ENCODE measurements at places on chromosomes 7 and 10.

DNA sequence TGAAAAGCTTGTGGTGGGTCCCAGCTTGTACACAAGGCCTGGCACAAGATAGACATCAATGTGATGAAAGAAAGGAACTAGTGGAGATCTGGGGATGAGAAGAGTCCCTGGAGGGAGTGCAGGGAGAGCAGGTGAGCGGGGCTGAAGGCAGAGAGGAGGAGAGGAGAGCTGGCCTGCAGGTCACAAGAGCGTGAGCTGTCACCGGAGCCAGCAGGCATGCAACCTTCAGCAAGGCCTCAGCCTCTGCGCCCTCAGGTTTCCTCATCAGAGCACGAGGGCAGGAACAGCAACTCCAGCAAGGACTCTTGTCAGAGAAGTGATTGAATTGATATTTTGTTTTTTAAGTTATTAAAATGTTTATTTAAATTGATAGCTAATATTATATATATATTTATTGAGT lies 188.6 kb downstream of the CXCL12 start:
- no peak for DNase-seq

GRCh38 chr7:99453105-99453504 lies 12.9 kb downstream of the ATP5MF start:
- DNase-seq, result no peak

- no peak for DNase-seq
Measured at GRCh38 chr10:80465839-80466590, 11.9 kb downstream of the TSPAN14 start.

DNA sequence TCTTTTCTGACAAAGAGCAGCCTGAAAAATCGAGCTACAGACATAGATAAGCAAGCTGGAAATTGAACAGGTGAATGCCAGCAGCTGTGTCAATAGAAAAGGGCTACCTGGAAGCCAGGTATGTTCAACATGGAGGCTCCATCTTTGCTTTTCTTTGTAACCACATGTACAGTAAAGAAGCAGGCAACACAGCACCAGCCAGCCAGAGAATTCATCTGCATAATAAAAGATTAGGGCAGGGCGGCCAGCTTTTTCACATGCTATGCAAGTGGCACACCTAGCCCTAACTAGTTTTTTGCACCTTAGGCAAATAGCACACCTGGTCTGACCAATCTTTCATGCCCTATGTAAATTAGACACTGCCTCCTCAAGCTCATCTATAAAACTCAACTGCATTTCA lies 25.7 kb downstream of the COG5 start:
- DNase-seq, result no peak

DNA sequence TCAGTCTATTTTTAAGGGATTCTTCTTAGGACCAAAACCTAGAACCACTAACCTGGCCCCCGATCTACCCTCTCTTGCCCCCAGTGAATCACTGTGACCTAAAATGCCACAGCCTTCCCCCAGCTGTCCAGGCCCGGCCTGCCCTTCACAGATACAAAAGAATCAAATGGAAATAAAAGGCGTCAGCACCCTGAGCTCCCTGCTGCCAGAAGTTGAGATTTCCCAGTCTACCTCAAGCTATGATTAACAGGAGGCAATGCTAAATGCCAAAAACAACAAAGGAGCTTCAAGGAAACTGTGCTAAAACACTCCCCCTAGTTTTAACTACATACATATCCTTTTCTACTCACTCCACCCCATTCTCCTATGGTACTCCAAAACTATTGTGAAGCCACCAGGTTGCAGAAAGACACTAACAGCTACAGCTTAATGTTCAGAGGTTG lies 67.8 kb downstream of the GSAP start:
- DNase-seq, result no peak

DNA sequence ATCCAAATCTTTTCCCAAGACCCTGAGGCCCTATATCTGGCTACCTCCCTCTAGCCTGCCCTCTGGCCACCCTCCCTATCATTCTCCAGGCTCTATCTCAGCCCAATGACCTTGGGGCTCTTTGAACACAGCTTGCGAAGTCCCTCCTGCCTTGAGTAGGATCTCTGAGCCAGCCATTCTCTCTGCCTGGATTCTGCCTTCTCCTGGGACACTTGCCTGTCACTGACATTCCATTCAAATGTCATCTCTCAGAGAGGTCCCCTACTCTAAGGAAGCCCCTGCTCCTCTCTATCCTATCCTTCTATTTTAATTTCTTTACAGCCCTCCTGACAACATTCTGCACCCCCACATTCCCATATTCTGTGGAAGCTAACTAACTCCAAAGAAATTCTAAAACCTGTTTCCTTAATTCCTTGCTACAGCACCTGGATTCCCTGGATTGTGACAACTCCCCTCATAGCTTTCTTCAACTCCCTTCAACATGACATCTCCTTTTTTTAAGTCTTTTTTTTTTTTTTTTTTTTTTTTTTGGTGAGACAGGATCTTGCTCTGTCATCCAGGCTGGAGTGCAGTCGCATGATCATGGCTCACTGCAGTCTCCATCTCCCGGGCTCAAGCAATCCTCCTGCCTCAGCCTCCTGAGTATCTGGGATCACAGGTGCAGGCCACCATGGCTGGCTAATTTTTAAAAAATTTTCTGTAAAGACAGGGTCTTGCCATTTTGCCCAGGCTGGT lies 81.0 kb upstream of the ASAH2 start:
- DNase-seq, result no peak

- DNase-seq, result no peak
Measured at GRCh38 chr10:44933451-44934321, 22.5 kb downstream of the TMEM72 start.

- DNase-seq, result no peak
Measured at GRCh38 chr7:144908943-144909556, 73.2 kb upstream of the TPK1 start.

DNA sequence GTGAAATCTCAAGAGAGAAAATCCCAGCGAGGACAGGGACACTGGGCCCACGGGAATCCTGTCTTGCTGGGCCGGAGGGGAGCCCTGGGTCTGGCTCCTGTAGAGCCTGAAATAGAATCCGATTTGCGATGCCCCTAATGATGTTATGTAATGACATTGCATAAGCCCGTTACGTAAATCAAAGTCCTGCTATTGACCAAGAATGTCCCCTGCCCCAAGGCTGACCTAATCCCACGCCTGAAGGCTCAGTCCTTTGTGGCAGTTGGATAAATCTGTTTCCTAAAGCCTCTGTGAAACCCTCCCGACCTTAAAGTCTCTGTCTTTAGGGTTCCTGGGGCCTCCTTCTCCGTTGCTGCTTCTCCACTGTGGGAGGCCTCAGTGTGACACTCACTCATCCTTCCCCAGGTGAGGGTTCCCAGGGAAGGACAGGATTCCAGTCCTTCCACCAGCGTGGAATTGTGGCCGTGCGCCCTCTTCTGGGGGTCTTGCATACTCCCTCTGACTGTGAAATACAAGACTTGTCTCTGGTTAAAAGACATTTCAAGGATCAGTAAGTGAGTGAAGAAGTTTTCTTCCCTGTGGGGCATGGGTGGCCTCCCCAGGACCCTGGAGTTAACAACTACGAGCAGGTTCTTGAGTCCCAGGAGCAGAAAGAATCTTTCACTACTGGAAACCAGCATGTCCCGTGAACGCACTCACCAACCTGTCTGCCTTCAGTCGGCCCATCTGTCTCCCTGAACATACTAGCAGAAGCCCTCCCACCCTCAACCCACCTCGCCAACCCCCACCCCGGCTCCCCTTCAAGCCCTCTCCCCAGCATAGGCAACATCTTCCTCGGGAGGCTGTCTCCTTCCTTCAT lies 19.8 kb downstream of the ZNF467 start:
- DNase-seq, result no peak

GRCh38 chr10:105207476-105207995 lies 566.4 kb downstream of the SORCS3 start:
- DNase-seq, result no peak

DNA sequence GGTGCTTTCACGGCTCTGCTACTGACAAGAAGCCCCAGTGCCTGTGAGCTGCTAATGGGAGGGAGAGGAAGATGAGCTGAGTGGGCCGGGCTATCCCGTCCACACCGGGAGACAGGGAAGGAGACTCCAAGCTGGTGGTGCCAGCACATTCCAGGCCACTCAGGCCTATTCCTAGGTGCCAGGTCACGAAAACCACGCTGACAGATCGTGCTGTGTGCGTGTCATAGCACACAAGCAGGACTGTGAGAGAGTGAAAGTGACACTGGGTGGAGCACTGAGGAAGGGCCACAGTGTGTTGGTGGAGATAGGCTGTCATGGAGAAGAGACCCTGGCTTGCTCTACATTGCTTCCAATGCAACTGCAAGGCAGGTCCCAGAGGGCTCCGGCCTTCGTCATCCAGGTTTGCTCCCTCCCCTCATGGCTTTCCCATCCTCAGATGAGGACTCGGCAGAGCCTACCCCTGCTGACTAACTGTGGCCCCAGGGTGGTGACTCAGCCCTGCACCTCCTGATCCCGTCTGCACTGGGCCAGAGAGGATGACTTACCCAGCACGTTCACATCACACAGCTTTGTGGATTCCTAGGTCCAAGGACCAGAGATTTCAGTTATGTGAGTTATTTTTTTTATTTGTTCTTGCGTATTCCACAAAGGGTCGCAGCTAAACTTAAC lies 167.3 kb downstream of the EGFR start:
- DNase-seq, result no peak

- DNase-seq, result no peak
Measured at GRCh38 chr7:74318043-74318442, 28.8 kb downstream of the CLIP2 start.

DNA sequence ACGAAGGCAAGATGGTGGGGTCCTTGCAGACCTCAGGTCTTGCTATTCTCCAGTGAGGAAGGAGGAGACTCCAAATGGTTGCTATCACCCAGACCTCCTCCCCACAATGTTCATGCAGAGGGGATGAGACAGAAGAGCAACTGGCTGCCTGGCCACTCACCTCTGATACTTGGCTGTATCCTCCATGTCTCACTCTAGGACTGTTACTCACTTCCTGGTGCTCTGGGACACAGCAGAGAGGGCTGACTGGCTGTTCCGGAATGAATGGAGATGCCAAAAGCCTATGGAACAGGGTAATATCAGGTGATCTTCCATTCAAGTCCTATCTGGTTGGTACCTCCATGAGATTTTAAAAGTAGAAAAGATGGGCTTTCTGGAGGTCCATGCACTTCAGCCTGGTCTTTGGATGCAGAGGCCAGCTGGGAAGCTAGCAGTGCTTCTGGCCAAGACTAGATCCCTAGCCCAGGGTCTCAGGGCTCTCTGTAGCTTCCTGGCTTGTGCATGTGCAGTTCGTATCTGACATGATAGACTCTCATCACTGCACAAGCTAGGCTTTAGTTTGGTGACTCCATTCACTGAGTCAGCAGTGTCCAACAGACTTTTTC lies 27.0 kb upstream of the ABI1 start:
- DNase-seq, result no peak

GRCh38 chr10:116828116-116828515 lies 21.2 kb upstream of the ENO4 start:
- DNase-seq, result no peak

DNA sequence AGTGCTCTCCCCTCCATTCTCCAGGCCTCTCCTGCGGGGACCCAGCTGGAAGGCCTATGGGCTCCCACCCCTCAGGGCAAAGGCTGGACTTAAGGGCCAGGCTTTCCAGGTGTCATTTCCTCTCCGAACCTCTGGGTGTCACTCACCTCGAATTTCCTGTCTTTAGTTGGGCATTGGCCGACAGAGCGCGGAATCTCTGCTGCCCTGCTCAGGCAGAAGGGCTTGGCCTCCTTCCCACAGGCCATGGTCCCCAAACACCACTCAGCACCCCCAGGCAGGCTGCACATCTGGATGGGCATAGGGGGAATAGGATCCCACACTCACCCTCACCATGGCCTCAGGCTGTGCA lies 212.9 kb downstream of the CCSER2 start:
- no peak for DNase-seq

GRCh38 chr10:45091968-45092367 lies 91.2 kb downstream of the ZNF22 start:
- no peak for DNase-seq

GRCh38 chr7:36149694-36150452 lies 3.2 kb upstream of the EEPD1 start:
- DNase-seq, result no peak

- no peak for DNase-seq
Measured at GRCh38 chr7:128458956-128459355, 3.3 kb downstream of the HILPDA start.

DNA sequence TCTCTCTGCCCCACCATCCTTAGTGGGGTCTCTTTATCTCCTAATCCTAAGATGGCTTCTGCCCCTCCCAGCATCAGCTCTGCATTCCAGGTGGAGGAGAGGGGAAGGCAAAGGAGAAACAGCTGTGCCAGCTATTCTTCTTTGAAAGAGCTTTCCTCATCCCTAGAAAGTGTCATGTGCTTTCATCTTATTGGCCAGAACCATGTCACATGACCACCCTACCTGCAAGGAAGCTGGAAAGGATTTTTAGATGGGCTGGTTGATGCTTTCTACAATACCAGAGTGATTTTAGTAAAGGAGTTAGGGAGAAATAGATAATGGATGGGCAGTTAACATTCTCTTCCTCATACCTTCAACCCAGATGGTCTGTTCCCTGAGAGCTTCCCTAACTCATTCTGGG lies 141.1 kb downstream of the INSYN2A start:
- DNase-seq, result no peak

GRCh38 chr10:53667063-53667462 lies 894.5 kb upstream of the MBL2 start:
- DNase-seq, result no peak

DNA sequence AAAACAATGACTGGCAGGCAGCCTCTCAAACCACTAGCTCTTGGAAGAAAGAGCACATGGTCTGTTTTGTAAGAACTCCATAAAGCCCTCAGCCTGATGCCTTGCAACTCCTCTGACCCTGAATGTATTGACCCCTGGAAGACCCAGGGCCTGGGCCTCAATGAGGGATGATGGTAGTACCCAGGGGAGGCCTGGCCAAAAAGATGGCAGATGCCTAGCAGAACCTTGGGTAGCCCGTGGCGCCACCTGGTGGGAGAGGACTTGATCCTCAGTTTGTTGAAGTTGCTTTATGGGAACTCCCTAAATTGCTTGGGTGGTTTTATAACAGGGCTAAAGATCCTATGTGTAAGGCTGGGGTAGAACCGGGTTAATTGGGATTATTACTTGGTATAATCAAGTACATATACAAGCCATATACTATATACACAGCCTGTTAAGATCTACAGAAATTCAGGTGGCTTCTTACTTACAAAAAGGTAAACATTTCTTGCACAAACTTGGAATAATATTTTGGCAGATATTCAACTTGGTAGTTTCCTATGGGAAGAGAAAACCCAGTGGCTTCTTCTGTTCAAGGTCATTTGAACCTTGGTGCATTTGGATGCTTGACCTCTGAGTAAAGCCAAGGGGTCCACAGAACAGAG lies 95.8 kb upstream of the CACUL1 start:
- DNase-seq, result peak; percentile 48
